AG09319 (cell line): ENCODE measurements at places on chromosomes 7 and 10.

DNA sequence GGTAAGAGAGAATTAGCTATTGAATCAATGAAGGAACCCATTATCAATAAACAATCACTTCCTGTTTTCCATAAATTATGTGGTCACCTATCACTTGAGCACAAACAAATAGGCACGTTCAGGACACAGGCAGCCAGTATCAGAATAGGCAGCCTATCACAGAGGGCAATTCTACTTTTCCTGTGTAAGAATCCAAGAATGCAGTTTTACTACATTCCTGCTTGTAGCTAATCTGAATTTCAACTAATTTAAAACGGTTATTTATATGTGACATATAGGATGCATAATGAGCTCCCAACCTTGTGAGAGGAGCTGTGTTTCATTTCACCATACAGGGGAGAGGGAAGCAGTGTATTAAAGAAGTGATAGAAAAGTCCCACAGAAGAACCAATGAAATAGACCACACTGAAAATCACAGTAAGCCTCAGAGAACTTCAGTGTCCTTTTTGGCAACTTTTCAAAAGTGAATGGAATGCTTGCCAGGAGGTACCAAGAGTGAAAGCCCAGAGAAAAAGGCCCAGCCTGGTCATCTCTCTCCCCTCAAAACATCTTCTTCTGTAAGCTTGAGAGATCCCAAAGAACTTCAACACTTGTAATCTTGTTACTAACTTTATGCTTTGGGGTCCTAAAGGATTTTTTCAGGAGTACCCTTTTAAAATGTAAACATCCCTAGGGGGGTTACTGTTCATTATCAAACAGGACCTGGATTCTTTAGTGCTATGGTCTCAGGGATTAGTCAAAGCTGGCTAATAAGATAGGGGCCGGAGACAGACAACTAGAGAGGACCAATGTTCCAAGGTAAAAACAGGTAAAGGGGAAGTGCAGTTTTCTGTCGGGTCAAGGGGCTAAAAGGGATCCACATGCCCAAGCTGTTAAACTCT, 1.3 kb downstream of the IMMP2L start:
- no peak for DNase-seq

DNA sequence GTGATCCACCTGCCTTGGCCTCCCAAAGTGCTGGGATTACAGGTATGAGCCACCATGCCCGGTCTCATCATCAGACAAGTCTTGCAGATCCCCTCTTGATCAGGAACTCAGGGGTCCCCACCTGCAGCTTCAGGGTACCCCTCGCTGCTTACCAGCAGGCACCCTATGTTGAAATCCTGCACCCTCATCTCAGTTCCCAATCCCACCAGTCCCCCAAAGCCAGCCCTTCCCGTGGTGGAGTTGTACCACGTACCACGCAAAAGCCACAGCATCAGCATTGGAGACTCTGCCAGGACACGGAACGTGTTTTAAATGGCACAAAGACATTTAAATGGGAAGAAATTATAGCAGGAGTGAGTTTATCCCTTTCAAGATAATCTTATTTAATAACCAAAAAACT, 202.0 kb downstream of the CUX1 start:
- DNase-seq, result no peak

- no peak for DNase-seq
These were observed 120.0 kb downstream of the UBE2H start for GRCh38 chr7:129832701-129833227.

DNA sequence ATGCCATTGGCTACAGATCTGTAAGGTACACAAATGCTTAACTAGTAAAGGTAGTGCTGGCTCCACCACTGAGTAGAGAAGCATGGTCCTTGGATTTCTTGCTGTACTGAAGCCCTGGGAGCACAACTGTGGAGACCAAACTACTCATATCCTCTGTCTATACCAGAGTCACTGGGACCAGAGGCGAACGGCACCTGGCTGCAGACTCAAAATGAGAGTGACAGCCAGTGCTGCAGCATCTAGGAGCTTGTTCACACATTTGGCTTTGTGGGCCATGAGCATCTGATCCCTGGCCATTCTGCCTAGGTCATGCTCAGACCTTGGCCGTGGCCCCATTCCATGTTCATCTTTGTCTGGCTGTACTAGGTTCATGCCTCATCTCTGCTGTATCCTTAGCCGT, 31.9 kb downstream of the LRRC18 start:
- DNase-seq, result no peak

DNA sequence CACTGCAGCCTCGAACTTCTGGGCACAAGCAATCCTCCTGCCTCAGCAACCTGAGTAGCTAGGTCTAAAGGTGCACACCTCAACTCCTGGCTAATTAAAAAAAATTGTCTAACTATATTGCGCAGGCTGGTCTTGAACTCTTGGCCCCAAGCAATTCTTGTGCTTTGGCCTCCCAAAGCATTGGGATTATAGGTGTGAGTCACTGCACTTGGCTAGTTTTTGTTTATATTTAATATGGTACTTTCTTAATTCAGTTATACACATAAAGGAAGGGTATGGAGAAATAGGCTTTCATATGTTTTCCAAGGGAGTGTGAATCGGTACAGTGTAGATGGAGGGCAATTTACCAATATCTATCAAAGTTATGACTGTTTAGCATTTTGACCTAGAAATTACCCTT, 20.4 kb downstream of the NPVF start:
- no peak for DNase-seq

DNA sequence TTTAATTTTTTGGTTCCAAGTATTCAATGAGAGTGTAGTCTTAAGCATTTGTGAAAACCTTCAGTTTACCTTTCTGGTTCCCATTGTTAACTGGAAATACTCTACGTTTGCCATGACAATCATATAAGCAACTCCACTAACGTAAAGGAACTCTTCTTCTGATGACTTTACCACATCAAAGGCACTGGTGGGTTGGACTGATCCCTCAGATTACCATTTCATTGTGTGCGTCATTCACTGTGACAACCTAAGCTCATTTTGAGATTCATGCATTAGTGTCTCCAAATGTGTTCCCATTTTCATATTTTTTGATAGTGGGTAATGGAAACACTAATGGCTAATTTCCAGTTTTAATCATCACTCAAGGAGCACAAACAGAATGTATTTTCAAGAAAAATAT, 119.9 kb upstream of the COL1A2 start:
- no peak for DNase-seq

GRCh38 chr7:144516729-144517525, 113.4 kb upstream of the NOBOX start:
- no peak for DNase-seq

DNA sequence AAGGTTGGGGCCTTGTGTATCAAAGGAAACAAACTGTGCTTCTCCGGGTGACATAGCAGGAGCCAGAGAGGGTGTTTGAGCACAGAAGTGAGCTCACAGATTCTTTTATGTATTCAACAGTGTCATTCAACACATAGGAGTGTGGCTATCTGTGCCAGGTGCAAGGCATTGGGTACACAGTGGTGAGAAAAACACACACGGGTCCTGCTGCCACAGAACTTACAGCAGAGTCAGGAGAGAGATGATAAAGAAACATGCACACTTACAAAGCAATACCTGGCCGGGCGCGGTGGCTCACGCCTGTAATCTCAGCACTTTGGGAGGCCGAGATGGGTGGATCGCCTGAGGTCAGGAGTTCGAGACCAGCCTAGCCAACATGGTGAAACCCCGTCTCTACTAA, 16.3 kb upstream of the ECHDC3 start:
- no peak for DNase-seq

- DNase-seq, result no peak
These were observed 163.0 kb downstream of the FGFR2 start for GRCh38 chr10:121435099-121435875.

- DNase-seq, result no peak
These were observed 52.9 kb downstream of the MTPN start for GRCh38 chr7:135924302-135924701.

GRCh38 chr10:90741926-90742565, 115.8 kb downstream of the HTR7 start:
- DNase-seq, result peak; percentile 2

DNA sequence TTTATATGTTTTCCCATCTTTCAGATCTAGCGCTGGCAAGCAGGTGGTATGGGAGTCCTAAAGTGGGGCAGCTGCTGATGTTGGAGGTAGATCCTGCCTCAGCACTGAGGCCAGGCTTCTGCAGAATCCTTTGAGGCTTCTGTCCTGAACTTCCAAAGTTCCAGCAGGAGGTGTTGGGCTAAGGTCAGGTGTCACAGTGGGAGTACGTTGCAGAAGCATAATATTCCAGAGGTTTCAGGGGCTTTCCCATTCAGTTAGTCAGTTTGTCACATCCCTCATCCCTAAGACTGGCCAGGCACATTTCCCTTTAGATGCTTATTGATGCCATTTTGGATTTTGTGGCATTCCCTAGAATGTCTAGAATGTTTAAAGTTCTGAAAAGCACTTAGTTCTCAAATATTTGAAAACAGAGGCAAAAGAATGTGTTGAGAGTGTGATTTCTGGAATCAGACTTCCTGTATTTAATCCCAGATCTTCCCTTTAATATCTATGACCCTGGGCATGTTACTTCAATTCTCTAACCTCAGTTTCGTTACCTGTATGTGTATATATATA, 319.1 kb upstream of the PHYHIPL start:
- DNase-seq, result no peak

- DNase-seq, result no peak
These were observed 2.3 kb downstream of the HPS1 start for GRCh38 chr10:98444314-98445006.

DNA sequence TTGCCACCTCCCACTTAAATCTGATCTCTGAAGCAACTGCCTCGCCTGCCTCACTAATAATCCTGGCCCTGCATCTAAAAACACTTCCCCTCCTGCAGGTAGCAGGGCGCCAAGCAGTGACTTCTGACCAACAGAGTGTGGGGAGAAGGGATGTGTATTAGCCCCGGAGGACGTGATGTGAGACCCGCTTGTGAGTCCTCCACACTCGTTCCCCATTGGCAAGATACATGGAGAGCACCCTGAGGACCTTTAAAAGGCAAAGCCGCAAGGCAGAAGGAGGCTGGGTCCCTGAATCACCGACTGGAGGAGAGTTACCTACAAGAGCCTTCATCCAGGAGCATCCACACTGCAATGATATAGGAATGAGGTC, 6.1 kb upstream of the PILRA start:
- no peak for DNase-seq

DNA sequence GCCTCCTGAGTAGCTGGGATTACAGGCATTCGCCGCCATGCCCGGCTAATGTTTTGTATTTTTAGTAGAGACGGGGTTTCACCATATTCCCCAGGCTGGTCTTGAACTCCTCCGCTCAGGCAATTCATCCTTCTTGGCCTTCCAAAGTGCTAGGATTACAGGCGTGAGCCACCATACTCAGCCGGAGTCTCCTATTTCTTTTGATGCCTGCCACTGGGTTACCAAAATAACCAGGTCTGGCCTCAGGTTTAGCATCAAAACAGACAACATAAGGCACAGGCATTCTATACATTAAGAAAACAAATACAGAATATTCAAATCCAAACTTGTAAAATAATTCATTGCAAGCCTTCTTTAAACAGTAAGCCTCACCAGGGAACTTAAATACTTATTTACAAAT, 289.8 kb upstream of the IMMP2L start:
- no peak for DNase-seq

GRCh38 chr10:76297780-76298281, 866.4 kb downstream of the LRMDA start:
- DNase-seq, result no peak

DNA sequence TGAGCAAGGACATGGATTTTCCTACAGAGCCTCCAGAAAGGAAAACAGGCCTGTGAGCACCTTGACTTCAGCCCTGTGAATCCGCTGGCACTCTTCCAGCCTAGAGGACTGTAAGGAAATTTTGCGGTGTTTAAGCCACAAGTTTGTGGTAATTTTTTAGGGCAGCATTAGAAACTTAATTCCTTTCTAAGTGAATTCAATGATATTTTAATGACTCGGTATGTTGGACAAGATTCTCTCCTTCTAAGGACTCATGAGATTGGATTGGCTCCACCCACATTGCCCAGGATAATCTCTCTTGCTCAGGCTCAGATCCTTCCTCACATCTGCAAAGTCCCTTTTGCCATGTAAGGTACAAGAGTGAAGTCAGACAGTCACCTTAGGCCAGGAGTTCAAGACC, 4.5 kb downstream of the LYZL2 start:
- DNase-seq, result no peak

GRCh38 chr10:98474628-98475027, 27.9 kb upstream of the HPS1 start:
- DNase-seq, result no peak

GRCh38 chr10:13973742-13974141, 357.0 kb downstream of the FRMD4A start:
- DNase-seq, result no peak

DNA sequence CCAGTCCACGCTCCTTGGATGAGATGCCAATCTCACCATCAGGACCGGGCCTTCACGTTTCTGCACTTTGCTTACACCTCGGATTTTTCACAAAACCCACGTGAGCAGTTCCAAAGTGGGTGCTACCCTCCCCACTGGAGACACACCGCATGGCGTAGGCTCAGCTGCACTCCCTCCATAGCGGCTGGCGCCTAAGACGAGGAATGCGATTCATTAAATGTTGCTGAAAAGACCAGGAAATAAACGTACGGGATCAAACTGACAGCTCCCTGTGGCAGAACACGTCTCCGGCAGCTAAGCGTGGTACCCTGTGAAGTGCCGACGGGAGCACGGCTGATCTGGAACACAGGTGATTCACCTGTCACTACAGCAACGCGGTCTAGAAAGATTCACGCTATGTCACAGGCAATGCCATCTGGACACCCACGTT, 209.0 kb downstream of the DIP2C start:
- no peak for DNase-seq

DNA sequence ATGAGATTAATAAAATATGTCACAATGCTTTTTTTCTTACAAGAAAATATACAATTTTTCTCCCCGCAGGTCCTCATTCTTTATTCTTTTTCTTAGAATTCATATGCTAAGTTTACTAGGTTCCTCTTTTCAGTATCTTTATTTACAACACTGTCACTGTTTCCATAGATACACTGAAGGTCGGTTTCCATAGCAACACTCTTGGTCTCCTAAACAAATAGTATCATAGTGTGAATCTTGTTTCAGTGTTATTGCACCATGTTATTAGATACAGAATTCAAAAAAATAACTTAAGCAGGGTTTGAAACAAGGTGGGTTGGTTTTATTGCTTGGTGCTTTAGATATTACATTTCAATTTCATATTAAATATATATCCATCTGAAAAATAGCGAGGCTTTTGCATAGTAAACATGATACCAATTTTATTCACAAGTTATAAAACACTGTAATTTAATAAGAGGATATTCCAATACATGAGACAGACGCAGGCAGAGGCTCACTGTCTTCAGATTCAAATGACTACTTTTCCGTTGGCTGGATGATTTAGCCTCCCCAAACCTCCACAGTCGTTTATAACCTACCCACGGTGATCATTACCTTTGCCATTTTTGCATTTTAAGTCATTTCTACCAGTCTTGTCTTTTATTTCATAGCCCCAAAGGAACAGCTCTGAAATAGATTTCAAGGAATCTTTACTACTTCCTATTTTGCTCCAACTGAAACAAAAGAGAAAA, 88.9 kb upstream of the KLF6 start:
- DNase-seq, result peak; percentile 61

GRCh38 chr10:118473305-118473960, 122.0 kb downstream of the PRLHR start:
- no peak for DNase-seq
